ENCODE measurements at places on chromosomes 13 and 19.

DNA sequence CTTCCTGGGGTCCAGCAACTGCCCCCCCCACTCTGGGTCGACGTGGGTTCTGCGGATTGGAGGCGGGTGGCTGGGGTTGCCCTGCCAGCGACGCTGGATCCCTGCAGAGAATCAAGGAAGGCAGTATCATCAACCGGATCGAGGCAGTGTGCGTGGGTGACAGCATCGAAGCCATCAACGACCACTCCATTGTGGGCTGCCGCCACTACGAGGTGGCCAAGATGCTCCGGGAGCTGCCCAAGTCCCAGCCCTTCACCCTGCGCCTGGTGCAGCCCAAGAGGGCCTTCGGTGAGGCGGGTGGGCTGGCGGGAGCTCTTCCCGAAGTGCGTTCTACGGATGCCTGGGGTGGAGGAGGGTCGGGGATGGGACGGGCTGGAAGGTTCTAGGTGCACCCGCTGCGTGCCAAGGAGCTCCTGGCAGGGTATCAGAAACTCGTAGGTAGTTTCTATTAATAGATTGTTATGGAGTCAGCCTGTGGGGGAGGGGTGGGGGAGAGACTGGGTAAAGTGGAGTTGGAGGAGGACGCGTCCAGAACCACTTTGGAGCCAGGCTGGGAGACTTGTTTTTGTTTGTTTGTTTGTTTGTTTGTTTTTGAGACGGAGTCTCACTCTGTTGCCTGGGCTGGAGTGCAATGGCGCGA is 1.5 kb downstream of the GIPC3 start:
- no peak for DNase-seq

GRCh38 chr13:79392882-79393563 is 13.0 kb downstream of the RBM26 start:
- DNase-seq, result no peak

- no peak for DNase-seq
Observed at GRCh38 chr13:108572782-108573211, 56.6 kb upstream of the MYO16 start.

DNA sequence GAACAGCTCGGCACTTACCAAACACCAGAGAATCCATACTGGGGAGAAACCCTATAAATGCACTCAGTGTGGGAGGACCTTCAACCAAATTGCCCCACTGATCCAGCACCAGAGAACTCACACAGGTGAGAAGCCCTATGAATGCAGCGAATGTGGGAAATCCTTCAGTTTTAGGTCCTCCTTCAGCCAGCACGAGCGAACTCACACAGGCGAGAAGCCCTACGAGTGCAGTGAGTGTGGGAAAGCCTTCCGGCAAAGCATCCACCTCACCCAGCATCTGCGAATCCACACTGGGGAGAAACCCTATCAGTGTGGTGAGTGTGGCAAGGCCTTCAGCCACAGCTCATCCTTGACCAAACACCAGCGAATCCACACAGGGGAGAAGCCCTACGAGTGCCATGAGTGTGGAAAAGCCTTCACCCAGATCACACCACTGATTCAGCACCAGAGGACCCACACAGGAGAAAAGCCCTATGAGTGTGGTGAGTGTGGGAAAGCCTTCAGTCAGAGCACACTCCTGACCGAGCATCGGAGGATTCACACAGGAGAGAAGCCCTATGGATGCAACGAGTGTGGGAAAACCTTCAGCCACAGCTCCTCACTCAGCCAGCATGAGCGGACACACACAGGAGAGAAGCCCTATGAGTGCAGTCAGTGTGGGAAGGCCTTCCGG is 8.3 kb downstream of the ZNF135 start:
- no peak for DNase-seq

- no peak for DNase-seq
Observed at GRCh38 chr13:67075239-67075638, 154.9 kb downstream of the PCDH9 start.

GRCh38 chr19:44645407-44646048 is 1.8 kb downstream of the PVR start:
- no peak for DNase-seq

GRCh38 chr13:110428313-110428712 is 121.2 kb downstream of the COL4A2 start:
- DNase-seq, result no peak

DNA sequence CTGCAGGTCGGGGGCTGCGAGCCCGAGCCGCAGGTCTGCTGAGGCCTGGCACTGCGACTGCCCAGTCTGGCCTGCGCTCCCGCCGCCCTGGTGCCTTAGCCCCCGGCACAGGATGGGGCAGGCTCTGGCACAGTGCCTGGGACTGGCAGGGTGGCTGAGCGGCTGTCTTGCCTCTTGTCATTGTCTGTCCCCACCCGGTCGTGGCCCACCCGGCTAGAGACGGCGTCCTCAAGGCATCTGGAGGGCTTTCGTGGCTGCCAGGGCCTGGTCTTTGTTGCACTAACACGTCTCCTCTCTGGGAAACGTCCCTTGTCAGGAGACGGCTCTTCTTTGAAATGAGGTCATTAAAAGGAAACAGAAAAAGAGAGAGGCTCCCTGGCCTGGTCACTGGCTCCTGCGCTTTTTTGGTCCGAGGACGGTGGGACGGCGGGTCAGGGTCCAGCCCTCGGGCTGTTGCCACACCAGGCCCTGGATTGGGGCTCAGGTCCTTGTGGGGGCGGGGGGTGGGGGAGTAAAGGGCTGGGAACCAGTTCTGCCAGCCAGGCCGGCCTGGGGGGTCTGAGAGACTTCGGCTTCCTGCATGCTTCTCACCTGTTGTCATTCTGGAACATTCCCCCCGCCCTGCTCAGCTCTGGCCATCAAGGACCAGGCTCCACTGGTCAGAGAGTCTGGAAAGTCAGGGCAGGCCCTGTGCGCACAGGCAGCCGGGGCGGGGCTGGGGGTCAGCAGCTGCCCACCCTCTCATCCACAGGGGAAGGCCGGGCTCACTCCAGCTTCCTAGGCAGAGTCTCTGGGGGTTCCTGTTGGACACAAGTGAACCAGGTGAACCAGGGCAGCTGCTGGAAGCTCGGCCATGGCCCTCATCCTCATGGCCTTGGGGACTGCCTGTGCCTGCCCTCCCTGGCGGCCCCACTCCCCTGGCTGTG is 6.2 kb upstream of the ZNF554 start:
- no peak for DNase-seq

GRCh38 chr13:111184458-111185401 is 69.6 kb downstream of the ARHGEF7 start:
- DNase-seq, result peak; percentile 52

DNA sequence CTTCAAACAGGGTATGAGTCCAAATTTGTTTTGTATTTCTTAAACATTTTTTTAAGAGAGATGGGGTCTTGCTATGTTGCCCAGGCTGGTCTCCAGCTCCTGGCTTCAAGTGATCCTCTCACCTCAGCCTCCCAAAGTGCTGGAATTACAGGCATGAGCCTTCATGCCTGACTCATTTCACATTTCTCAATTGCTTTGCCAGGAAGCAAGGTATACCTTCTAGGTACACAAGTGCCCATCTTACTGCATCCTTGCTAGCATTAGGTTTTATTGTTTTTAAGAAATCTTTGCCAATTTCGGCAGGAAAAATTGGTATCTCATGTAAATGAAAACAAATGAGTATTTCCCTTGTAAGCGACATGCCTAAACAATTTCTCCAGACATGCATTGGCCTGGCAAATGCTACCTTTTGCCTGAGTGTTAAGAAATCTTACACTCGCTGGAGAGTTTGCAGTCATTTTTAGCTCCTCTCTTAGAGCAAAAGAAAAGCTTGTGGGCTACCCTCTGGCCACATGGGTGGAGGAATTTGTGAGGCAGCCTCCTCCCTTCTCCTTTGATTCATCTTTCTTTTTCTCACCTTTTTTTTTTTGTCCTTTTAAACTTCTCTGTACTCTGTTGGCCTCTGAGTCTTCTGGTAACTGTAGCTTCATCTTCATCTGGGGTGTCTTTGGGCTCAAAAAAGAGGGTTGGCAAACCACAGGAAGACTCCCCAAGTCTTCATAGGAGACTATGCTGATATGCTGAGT is 33.0 kb downstream of the ACTL9 start:
- DNase-seq, result no peak

DNA sequence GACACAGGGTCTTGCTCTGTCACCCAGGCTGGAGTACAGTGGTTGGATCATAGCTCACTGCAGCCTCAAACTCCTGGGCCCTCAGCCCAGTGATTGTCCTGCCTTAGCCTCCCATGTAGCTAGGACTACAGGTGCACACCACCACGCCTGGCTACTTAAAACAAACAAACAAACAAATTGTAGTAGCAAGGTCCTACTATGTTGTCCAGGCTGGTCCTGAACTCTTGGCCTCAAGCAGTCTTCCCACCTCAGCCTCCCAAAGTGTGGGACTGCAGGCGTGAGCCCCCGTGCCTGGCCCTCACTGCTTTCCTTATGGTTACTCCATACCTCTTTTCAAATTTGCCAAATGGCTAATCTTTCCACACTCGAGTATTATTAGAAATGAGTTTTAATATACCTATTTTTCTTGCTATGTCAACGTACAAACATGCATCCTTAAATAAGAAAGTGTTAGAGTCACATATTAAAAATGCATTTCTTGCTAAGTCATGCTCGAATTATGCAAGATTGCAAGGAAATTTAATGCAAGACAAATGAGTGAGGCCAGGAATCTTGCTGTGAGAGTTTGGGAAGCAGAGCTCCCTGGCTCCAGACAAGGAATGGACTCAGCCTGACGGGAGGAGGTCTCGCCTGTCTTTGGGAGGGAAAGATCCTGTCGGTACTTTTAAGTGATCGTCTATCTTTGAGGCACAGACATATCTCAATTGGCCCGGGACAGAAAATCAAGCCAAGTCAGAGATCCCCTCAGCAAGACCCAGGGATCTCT is 39.4 kb downstream of the RFX2 start:
- no peak for DNase-seq

GRCh38 chr19:1449467-1450442 is at the start of gene APC2:
Gene APC2 (plus strand): TSS chr19:1450121. CDS start chr19:1453002, 2,881 bp downstream.
- DNase-seq, result no peak
